ENCODE measurements at places on chromosomes 7 and 10.

- DNase-seq = no peak
Measured at GRCh38 chr10:80632742-80633141, 95.0 kb downstream of the SH2D4B start.

DNA sequence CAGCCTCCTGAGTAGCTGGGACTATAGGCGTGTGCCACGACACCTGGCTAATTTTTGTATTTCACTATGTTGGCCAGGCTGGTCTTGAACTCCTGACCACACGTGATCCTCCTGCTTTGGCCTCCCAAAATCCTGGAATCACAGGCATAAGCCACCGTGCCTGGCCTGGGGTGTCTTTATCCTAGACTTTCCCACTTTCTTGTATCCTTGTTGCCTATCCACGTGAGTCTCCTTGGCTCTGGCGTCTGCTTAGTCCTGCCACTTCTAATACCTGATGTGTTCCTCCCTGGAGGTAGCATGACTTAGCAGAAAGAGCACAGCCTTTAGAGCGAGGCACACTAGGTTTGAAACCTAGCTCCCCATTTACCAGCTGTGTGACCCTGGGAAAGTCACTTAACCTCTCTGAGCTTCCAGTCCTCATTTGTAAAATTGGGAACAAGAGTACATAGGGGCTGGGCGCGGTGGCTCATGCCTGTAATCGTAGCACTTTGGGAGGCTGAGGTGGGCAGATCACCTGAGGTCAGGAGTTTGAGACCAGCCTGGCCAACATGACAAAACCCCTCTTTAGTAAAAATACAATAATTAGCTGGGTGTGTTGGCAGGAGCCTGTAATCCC, 344.6 kb downstream of the TYW1 start:
- no peak for DNase-seq

DNA sequence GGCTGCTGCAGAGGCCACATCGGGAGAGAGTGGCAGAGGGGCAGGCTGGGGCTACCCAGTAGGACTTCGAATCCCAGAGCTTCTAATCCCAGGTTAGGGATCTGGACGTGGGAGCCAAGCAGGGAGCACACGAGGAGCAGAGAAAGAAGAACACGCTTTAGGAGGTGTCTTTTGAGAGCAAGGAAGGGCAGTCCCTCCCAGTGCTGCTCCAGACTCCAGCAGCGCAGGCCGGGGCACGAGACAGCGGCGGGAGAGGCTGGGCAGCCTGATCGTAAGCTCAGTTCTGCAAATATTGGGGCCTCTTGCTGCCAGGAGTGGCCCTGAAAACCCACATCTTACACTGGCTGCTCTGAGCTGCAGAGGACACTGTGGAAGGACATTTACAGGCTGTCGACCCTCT, 75.9 kb downstream of the HIPK2 start:
- no peak for DNase-seq

DNA sequence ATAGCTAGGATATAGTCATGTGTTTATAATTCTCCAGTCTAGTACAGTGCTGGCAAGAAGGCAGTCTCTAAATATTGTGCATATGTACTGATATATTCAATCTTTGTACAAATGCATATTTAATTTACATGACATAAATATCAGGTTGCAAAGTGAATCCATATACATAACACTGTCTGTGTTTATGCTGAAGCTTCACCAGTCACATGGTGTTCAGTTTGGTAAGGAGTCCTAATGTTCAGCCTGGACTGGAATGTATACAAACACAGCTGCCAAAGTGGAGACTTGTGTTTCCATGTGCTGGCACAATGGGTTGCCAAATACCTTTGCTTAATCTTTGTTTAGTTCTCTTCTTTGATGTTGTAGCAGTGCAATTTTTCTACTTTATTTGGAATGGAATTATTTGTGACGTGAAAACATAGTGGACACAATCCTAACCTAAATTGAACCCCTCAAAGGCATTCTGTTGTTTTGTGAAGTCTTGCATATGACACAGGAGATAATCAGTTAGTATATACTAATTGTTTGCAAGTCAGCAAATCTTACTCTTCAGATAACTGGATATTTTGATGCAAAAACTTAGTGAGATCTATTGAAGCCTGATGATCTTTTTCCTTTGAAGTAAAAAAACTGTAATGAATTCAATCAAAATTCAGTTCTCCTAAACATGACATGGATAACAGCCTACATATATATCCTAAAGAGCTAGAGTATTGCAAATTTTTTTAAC, 17.3 kb upstream of the ARL4A start:
- no peak for DNase-seq

DNA sequence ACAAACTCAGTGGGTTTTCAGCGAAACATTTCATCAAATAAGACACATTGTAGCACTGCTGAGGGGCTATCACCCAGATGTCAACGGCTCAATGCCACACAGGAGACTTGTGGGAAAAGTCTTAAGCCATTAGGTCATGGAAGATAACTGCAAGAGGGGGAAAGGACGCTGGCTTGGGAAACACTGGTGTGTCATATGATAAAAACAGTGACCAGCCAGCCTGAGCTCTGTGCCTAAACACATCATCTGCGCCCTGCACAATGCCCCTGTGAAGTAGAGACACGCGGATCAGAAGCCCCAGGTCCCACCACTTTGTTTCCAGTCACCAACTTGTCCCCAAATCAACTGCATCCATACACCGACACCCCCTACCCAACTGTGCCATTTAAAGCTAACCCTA, 116.7 kb downstream of the TNS3 start:
- no peak for DNase-seq
